PC-9 (cell line): ENCODE measurements at places on chromosomes 2 and 18.

- H3K4me3 ChIP-seq = no peak overlapping the region
- DNase-seq = peak; percentile 50
- peaks cover 8% of the 10 kb centered on the region; the same call in 1 of the 2 replicates for H3K4me1 ChIP-seq
These were observed 25.4 kb downstream of the PDCL3 start for GRCh38 chr2:100588071-100588786.

DNA sequence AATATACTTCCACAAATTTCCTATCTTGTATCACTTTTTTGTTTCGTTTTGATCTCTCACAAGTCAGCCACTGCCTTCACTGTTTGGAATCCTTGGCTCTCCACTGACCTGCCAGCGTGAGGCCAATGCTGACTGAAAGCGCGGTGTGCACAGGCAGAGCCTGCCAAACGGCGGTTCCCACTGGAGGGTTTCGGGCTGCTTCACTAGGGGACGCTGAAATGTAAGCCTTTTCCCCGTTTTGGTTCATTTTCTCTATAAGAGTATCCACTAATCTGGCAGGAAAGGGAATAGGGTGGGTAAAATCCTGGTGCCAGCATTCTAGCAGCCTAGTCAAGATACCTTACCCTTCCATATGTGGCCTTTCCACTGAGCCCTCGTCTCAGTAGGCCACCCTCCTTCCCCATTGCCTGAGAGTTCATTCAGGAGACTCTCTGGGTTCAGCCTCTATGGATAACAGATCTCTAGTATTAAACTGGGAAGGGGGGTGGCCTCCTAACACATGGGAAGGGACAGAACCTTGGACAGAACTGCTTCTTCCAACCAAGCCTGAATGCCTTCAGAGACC is 91.5 kb downstream of the DYM start:
- no peaks in the 10 kb centered on the region for H3K36me3 ChIP-seq
- H3K27ac ChIP-seq = no peak overlapping the region
- no peaks in the 10 kb centered on the region for H3K27me3 ChIP-seq
- no peak for DNase-seq

DNA sequence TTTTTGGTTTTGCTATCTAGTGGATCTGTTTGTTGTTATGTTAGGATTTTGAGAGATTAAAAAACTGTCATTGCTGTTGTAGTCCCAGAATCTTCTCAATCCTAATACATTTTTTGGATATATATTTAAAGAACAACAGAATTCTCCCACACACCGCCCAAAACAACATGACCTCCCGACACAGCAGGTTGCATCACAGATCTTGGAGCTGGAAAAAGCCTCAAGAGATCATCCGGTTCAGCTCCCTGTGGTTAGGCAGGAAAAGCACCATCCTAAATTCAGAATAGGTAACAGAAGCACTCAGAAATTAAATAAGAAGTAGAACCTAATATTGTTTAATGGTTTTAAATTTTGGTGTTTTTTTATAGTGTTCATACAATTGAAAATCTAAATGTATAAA is 251.4 kb upstream of the STON1 start:
- no peak overlapping the region for H3K4me3 ChIP-seq
- DNase-seq = no peak
- H3K27me3 ChIP-seq = no peaks in the 10 kb centered on the region
- no peak overlapping the region for H3K27ac ChIP-seq

- no peaks in the 10 kb centered on the region for H3K36me3 ChIP-seq
- no peak overlapping the region for H3K27ac ChIP-seq
- DNase-seq = no peak
- no peaks in the 10 kb centered on the region for H3K4me1 ChIP-seq
These were observed 129.2 kb upstream of the ERBB4 start for GRCh38 chr2:212667751-212668316.

GRCh38 chr18:22840606-22841144 is 92.5 kb upstream of the RBBP8 start:
- no peak for DNase-seq
- H3K27ac ChIP-seq = no peak overlapping the region
- H3K4me1 ChIP-seq = peaks cover 29% of the 10 kb centered on the region

DNA sequence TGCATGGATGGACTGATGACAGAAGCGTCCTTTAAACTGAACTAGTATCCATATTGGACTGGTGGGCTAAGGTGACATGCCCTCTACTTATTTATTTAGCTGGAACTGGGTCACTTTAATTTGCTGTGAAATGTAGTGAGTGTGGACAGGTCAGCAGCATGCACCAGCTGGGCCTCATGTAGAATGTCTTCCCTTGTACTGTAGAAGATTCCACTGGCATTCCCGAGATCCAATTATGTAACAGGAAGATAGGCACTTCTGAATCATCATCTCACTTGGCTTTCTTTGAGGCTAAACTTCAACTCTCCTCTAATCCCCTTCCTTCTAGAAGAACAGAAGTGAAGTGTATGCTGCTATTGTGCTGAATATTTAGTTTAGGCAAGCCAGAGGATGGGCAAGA is 296.2 kb downstream of the SLC8A1 start:
- DNase-seq = no peak
- no peak overlapping the region for H3K4me3 ChIP-seq
- no peaks in the 10 kb centered on the region for H3K36me3 ChIP-seq
- no peaks in the 10 kb centered on the region for H3K27me3 ChIP-seq
- peaks cover 8% of the 10 kb centered on the region for H3K4me1 ChIP-seq

DNA sequence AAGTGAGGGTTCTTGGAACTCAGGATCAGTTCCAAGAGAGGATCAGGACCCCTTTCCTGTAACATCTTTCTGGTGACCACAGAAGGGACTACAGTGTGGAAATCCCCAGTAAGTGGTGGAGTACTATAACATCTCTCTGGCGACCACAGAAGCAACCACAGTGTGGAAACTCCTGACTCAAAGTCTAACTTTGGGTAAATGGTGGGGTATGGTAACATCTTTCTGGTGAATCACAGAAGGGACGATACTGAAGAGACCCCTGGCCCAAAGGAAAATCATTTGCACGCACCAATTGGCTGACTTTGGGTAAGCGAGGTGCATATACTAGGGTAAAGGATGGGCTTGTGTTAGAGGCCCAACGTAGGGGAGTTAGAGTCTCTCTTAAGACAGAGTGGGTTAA is 56.3 kb upstream of the GULP1 start:
- no peak for DNase-seq
- no peaks in the 10 kb centered on the region for H3K27me3 ChIP-seq
- H3K4me1 ChIP-seq = no peaks in the 10 kb centered on the region

GRCh38 chr18:31103423-31103822 is 1.2 kb upstream of the DSC2 start:
- no peak overlapping the region for H3K4me3 ChIP-seq
- peak; percentile 42 for DNase-seq
- H3K36me3 ChIP-seq = no peaks in the 10 kb centered on the region
- H3K27ac ChIP-seq = peak overlapping the region; percentile 75

GRCh38 chr18:64592246-64592645 is 443.4 kb upstream of the LINC00305 start:
- no peaks in the 10 kb centered on the region for H3K27me3 ChIP-seq
- no peak overlapping the region for H3K4me3 ChIP-seq
- DNase-seq = no peak
- no peaks in the 10 kb centered on the region for H3K4me1 ChIP-seq

DNA sequence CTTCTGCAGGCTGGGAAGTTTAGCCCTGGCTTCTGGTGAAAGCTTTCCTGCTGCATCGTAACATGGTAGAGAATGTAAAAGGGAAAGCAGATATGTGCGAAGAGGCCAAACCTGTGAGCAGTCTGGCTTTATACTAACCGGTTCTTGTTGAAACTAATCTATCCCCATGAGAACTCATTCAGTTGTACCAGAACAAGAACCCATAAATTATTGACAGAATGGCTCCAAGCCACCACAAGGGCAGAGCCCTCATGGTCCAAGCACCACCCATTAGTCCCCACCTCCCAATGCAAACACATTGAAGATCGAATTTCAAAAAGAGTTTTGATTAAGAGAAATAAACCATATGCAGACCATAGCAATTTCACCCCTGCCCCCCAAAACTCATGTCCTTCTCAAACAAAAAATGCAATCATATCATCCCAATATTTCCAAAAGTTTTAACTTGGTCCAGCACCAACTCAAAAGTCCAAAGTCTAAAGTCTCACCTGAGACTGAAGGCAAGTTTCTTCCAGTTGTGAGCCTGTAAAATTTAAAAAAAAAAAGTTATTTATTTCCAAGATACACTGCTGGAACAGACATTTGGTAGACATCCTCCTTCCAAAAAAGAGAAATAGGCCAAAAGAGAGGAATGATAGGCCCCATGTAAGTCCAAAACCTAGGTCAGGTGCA is 318.9 kb downstream of the CNTNAP5 start:
- no peak for DNase-seq
- H3K4me1 ChIP-seq = no peaks in the 10 kb centered on the region
- H3K27me3 ChIP-seq = no peaks in the 10 kb centered on the region
- no peak overlapping the region for H3K4me3 ChIP-seq

DNA sequence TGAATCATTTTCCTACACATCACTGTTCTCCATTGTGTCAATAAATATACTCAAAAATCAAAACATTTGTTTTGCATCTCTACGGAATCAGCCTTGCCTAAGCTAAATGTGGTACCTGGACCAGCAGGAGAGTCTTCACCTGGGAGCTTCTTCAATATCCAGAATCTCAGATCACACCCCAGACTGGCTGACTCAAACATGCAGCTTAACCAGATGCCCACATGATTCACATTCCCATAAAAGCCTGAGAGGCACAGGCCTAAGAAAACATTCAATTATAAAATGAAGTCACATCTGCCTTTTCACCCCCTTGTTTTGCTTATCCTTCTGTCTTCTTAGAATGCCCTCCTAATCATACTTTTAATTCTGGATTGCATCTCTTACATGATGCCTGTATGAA is 1045.5 kb upstream of the NXPH2 start:
- H3K4me1 ChIP-seq = no peaks in the 10 kb centered on the region
- DNase-seq = no peak
- no peak overlapping the region for H3K27ac ChIP-seq
- no peak overlapping the region for H3K4me3 ChIP-seq
- no peaks in the 10 kb centered on the region for H3K36me3 ChIP-seq
- H3K27me3 ChIP-seq = no peaks in the 10 kb centered on the region

DNA sequence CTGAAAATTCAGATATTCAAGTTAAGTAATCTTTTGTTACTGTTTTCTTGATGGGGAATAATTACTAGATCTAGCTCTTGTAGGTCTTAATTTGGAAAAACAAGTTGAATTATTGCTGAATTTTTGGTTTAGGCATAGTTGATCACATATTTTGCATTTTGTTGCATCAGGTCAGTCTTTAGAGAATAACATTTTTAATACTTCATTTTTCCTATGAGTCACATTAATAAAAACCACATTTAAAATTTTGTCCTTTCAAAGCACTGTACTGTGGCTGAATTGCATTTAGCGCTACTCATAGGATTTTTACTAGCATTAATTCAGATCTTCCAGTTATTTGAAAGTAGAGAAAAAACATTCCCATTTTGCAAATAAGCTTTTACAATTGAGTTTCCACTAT is 23.2 kb downstream of the MAP4K4 start:
- H3K36me3 ChIP-seq = peaks cover 37% of the 10 kb centered on the region
- H3K4me1 ChIP-seq = 0 out of 2 replicates have a peak, but pooled peaks cover 18% of the 10 kb centered on the region
- H3K27ac ChIP-seq = peak overlapping the region; percentile 6; the same call in 1 of the 2 replicates
- DNase-seq = no peak

- peaks cover 21% of the 10 kb centered on the region for H3K4me1 ChIP-seq
- no peak for DNase-seq
- H3K4me3 ChIP-seq = no peak overlapping the region
- no peaks in the 10 kb centered on the region for H3K27me3 ChIP-seq
- no peaks in the 10 kb centered on the region for H3K36me3 ChIP-seq
These were observed 57.9 kb upstream of the IL1R1 start for GRCh38 chr2:102084651-102085050.

DNA sequence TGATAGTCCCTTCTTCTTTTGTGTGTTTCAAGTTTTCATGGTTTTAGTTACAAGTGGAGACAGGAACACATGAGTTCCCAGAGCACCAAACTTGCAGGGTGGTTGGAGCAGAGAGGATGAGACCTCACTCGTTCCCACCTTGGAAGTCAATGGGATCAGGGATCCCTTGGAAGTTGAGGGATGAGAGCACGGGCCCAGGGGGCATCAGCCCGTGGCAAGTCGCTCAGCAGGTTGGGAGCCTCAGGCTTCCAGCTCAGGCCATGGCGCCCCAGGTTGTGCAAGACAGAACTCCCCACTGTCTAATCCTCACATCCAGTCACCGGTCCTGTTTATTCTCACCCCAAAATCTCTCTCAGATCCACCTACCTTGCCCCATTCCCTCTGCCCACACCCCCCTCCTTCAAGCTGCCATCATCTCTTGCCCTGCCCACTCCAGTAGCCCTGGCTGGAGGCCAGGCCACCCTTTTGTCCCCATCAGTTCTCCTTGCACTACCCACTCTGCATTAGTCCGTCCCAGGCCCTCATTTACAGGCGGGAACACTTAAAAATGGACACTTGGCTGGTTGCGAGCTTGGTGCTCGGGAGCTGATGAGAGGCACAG is 37.6 kb upstream of the FOSL2 start:
- H3K27me3 ChIP-seq = no peaks in the 10 kb centered on the region
- DNase-seq = no peak
- H3K36me3 ChIP-seq = no peaks in the 10 kb centered on the region

- H3K36me3 ChIP-seq = no peaks in the 10 kb centered on the region
- H3K4me1 ChIP-seq = no peaks in the 10 kb centered on the region
- H3K27me3 ChIP-seq = no peaks in the 10 kb centered on the region
- H3K27ac ChIP-seq = no peak overlapping the region
- no peak overlapping the region for H3K4me3 ChIP-seq
These were observed 1068.4 kb downstream of the LRP1B start for GRCh38 chr2:141062443-141062842.

- no peak for DNase-seq
- no peak overlapping the region for H3K27ac ChIP-seq
- no peaks in the 10 kb centered on the region for H3K4me1 ChIP-seq
- H3K27me3 ChIP-seq = no peaks in the 10 kb centered on the region
- H3K36me3 ChIP-seq = no peaks in the 10 kb centered on the region
These were observed 665 bp upstream of the HRH4 start for GRCh38 chr18:24459772-24460171.

GRCh38 chr2:190683802-190684201 is 34.9 kb downstream of the NAB1 start:
- H3K36me3 ChIP-seq = no peaks in the 10 kb centered on the region
- DNase-seq = no peak
- no peaks in the 10 kb centered on the region for H3K27me3 ChIP-seq
- no peak overlapping the region for H3K4me3 ChIP-seq
- H3K4me1 ChIP-seq = no peaks in the 10 kb centered on the region

DNA sequence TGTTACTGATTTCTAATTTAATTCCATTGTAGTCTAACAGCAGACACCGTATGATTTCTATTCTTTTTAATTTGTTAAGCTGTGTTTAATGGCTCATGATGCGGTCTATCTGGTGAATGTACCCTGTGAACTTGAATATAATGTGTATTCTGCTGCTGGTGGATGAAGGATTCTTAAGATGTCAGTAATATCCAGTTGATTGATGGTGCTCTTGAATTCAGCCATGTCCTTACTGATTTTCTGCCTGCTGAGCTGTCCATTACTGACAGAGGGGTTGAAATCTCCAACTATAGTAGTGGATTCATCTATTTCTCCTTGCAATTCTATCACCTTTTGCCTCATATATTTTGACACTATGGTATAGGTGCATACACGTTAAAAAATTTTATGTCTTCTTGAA is 373.3 kb upstream of the RAB12 start:
- H3K36me3 ChIP-seq = no peaks in the 10 kb centered on the region
- no peak overlapping the region for H3K4me3 ChIP-seq
- no peak overlapping the region for H3K27ac ChIP-seq
- H3K27me3 ChIP-seq = no peaks in the 10 kb centered on the region
- peaks cover 4% of the 10 kb centered on the region; the same call in 1 of the 2 replicates for H3K4me1 ChIP-seq
